ENCODE measurements at places on chromosomes 6 and 20.

- no peak for DNase-seq
These were observed 24.8 kb downstream of the MAFB start for GRCh38 chr20:40663991-40664880.

- DNase-seq, result no peak
These were observed 74.5 kb upstream of the AHI1 start for GRCh38 chr6:135572051-135572450.

DNA sequence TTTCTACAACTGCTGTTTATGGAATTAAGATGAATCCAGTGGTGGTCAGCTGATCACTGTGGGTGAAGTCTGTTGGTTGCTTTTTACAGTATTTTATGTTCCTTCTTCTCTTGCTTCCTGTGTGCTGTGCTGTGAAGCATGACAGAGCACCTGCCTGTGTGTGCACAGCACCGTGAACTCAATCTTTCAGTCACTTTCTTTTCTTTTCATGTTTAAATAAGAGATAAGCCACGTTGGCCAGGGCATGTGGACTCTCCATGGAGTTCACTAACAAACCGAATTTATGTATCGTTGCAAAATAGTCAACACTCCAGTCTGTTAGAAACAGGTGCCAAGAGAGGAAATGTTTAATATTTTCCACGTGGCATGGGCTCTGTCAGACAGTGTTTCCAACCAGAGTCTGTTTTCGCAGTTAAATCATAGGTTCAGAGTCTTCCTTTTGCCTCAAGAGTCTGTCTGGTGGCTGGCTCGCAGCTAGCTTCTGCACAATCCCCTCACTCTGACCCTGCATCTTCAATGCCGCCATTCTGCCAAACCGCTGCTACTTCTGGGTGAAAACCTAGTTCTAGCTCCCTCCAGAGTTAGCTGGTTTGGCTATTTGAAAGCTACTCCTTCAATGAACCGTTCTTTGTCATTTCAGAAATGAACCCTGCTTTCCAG is 73.2 kb downstream of the QRSL1 start:
- no peak for DNase-seq

DNA sequence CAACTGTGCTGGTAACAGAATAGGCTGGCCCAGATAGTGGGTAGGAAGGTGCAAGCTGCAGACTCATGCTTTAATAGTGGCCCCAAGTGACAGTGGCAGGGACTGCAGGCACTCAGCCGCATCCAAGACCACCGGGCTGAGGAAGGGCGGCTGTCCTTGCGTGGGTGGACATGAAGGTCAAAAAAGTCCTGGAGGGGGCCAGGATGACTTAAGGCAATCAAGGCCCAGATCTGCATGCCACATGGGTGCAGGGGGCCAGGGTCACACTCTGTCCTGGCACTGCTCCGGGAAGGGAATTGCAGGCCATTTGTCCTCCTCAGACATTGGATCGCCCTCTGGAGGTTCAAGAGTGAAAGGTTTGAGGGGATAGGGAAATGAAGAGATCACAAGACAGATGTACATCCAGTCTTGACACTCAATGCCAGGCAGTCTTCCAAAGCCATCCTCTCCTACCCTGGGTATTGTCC is 10.4 kb upstream of the VNN2 start:
- peak; percentile 38 for DNase-seq

- DNase-seq, result peak; percentile 60
These were observed 49.4 kb upstream of the ARMC2 start for GRCh38 chr6:108798670-108799353.

Measured in left ventricle myocardium superior (tissue), 1 donor.